ENCODE measurements at places on chromosomes 6 and 20.

DNA sequence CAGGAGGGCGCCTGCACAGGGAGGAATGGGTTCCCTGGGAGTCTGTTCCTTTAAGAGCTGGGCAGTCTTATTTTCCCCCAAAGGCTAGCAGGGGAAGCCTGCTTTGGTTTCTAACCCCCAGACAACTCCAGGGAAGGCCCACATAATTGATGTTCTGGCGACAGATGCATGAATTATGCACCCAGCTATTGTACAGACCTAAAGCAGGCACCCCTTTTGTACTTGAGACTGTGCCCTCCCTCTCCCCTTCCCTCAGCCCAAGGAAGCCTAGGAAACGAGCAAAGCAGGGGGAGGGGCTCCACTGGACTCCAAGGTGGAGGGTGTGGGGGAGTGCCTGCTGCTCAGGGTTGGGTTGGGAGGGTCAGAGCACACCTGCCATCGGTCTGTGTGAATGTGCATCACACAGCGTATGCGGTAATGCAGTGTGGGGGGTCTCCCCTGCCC, 102.1 kb downstream of the KCNB1 start:
- no peak for DNase-seq

GRCh38 chr20:4563031-4563430, 158.7 kb upstream of the PRND start:
- DNase-seq: no peak

DNA sequence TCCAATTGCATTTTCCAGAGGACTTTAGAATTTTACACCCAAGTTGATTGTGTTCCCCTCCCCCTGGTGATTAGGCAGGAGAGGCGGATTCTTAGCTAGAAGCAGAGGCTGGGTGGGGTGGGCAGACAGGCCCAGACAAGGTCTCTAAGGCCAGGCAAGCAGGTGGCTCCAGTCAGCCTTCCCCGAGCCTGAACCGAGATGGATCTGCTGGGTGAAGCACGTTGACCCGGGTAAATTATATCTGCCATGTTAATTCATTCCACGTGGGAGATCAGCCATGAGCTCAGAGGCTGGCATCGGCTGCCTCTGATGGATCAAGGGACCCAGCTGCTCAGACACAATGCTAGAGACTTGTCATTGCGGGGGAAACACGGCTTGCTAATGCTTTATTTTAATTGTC, 159.5 kb upstream of the MAFB start:
- DNase-seq: no peak

DNA sequence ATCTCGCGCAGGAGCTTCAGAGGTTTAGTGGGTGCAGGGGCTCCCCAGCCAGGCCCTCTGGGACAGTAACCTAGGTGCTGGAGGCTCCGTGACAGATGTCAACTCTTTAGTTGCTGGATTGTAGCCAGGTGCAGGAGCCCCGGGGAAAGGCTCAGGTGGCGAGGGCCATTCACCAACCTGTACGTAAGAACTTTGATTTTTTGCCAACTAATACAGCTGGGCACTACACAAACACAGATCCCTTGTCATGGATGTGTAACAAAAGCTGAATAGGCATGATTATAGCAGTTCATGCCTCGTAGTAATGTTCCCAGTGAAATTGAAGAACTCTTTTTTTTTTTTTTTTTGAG, 82.6 kb downstream of the CDC5L start:
- no peak for DNase-seq

GRCh38 chr20:46850896-46851295, 43.7 kb upstream of the EYA2 start:
- DNase-seq: no peak

DNA sequence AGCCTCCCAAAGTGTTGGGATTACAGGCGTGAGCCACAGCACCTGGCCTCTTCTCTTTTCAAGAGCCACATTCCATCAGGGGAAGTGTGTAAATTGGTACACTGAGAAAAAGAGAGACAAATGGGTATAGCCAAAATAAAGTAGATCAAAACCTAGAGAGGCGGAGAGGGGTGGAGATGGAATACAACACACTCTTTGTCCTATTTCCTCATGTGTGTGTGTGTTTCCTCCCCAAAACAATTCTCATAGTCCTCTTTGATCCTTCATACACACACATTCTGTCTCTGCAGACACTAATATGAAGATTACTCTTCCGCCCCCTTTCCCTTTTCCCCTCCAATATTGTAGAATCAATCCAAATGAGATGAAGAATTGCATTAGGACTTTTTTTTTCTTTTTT, 16.0 kb downstream of the PXT1 start:
- no peak for DNase-seq
